NCI-H1436 (cell line): ENCODE measurements at places on chromosomes 1 and 21.
A peak's percentile ranks its signal among the peaks of the same experiment; 100 is the strongest.

DNA sequence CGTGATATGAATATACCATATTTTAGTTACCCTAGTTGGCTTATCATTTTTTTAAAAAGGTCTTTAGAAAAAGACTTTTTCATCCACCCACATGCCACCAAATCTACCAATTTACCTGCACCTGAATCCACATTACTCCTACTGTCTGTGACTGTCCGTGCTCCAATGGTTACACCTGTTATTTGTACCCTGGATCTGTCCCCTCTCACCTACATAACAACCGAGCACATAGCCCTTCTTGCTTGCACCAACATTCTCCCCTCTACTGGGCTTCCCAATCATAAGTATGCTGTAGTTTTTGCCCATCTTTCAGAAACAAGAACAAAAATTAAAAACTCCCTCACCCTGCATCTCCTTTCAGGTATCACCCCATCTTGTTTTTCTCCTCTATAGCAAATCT lies 17.6 kb downstream of the SOD1 start:
- no peak for DNase-seq

DNA sequence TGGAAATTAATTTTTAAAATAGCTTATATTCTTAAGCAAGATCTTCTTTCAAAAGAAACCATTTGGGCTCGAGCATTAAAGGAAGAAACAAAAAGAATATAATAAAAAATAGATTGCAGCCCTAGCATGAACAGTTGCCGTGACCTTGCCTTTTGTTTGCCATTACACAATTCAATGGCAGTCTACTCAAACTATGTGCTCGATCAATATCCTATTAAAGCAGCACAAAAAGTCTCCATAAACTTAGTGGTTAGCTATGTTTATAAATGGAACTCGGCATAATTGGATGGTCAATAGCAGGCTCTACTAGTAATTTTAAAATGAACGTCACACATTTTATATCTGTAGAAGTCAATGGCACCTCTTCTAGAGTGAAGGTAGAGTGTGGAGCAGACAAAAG lies 256.5 kb downstream of the NFIA start:
- no peak for DNase-seq

GRCh38 chr1:112672009-112672408 lies 2.5 kb upstream of the MOV10 start:
- no peak for DNase-seq

DNA sequence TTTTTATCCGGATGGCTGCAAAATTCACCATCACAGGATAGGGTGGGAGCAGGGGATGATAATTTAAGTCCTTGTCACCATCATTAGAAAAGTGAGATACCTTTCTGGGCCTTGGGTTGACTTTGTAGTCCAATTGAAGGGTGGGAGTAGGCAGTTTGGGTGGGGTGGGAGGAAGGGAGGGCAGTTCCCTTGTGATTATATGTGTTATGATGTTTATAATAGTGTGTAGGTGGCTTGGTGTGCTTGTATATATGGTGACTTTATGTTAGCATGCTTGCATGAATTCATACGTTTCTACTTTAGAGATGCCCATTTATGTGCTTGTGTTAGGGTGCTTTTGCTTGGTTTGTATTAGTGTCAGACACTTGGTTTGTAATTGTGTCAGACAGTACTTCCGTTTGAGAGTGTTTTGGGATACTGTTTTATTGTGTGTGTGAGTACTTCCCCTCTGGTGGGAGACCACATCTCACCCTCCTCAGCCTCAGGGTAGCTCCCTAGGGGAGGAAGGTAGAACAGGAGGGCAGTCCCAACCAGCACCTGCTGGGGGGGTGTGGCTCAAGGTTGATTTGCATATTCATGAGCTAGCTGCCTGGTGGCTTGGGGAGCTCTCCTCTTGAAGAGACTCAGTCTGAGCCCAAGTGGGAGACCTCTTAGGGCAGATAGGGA lies 6.3 kb upstream of the POU3F1 start:
- no peak for DNase-seq

DNA sequence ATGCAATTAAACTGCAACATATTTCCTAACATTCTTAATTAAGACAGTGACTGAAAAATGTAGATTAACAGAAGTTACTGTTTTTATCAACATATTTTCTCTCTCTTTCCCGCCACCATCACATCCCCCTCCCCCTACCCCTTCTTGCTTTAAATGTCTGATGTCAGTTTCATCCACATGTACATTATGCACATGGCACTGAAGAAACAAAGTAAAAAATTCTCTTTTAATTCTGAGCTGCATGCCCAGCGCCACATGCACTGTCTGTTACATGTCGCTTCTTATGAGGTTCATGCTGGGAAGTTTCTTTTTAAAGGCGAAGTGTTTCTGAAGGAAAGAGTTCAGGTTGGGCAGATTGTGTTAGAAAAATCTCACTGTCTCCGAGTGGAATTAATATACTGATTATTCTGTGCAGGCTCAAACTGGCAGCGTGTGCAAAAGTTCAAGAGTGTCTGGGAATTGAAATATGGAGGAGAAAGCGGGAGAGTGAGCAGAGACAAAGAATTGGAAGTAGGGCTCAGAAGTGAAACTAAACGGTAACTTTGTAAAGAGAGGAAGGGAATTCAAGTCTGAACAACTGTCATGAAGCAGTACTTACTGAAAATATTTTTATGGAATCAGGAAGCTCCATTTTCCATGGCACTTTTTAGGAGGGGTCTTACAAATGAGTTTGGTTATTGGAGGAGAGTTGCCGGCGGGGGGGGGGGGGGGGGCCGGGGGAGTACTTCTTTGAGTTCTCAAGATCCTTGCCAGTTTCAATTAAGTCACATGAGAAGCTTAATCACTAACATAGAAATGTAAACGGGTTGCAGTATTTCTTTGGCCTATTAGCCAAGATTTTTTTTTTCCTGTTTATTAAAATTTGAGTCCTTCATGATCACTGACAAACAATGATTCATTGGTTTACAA lies 217.6 kb downstream of the SDCCAG8 start:
- DNase-seq, result no peak

DNA sequence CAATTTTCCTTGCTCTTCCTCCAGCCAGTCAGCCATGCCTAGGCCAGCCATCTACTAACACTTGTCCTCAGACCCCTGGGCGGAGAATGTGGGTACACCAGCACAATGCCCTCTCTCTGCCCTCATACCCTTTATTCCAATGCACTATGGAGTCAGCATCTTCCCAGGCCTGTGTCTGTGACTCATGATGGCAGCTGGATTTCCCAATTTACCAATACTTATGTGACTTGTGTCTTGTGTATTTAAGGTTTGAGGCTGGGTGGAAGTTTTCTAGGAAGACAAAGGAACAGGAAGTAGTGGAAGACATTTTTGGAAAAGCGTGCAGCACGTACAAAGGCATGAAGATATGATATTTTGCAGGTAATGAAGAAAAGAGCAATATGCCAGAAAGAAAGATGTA lies 114.3 kb downstream of the NMNAT2 start:
- DNase-seq, result no peak

- DNase-seq, result no peak
Observed at GRCh38 chr1:57401671-57402070, 22.2 kb downstream of the DAB1 start.

DNA sequence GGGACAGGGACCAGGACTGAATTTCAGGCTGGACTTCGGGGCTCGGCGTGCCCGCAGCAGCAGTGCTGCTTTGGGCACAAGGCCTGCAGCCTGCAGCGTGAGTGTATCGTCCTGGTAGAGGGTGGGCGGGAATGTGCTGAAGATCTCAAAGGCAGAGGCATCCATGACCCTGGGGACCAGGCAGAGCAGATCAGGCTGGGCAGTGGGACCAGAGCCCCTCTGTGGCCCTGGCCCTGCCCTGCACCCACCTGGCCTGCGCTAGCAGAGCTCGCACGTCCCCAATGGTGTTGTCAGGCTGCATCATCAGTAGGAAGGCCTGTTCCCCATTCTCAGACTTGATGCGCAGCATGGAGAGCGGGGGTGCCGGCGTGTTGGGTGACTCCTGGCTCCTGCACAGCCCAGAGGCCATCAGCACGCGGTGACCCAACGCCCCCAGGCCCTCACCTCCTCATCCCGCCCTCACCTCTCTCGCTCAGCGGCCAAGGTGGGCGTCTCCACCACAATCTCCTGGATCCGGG lies 2.6 kb downstream of the SH3BGRL3 start:
- DNase-seq, result no peak

DNA sequence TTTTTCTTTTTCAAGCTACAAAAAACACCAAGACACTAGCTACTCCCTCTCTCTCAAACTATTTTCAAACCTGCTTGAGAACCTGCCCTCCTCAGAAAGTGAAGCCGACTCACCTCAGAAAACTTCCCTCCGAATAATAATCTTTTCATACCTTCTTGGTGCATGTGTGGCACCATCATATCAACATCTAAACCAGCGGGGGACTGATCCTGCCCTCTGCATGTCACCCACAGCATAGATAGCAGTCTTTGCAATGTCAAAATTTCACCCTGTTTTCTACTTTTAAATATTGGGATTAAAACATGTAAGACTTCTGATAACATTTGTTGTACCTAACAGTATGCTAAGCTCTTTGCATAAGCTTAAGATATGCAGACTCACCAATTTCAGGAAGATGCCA lies 1260.3 kb downstream of the PLA2G4A start:
- DNase-seq, result no peak

GRCh38 chr1:66788231-66788939 lies 12.7 kb downstream of the INSL5 start:
- DNase-seq, result no peak

DNA sequence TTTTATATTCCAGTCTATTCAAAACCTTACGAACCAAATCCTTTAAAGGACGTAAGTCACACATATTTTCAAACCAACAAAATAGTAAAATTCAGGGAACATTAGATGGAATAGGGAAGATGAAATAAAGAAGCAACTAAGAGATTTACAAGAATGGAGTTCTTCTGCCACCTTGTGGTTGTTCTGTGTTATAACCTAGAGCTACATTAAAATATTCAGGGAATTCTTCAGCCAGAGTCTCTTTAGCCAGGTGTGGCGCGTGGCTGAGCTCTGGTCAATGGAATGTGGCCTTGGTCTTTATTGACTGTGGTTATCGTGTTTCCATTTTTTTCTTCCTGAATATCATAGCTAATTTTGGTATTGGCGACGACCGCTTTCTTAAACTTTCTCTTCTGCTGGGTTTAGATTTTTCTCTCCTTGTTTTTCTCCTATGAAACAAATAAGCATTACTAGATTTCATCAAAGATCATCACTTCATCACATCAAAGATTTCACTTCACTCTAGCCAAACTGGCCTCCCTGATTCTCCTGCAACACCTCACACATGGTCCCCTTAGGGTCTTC lies 221.3 kb downstream of the MRPL39 start:
- peak; percentile 28 for DNase-seq

- DNase-seq, result no peak
Observed at GRCh38 chr1:2595261-2595811, 8.8 kb downstream of the PRXL2B start.

DNA sequence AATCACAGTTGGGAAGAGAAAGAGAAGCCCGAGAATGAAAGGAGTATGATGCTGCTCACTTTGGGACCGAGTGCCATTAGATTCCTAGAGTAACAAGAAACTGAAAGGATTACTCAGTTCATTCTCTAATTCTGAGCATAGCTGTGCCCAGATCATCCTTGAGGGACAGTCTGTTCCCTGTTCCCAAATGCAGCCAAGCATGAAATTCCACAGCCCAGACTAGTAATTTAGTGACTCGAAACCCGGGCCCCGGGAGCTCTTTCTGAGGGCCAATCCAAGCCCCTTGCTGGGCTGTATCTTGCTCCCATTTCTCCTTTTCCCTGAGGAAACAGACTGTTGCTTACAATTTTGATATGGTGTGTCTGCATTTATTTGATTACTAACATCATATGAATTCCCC lies 30.0 kb upstream of the ETS2 start:
- DNase-seq, result no peak

GRCh38 chr1:205344066-205344928 lies 12.4 kb downstream of the KLHDC8A start:
- peak; percentile 51 for DNase-seq

DNA sequence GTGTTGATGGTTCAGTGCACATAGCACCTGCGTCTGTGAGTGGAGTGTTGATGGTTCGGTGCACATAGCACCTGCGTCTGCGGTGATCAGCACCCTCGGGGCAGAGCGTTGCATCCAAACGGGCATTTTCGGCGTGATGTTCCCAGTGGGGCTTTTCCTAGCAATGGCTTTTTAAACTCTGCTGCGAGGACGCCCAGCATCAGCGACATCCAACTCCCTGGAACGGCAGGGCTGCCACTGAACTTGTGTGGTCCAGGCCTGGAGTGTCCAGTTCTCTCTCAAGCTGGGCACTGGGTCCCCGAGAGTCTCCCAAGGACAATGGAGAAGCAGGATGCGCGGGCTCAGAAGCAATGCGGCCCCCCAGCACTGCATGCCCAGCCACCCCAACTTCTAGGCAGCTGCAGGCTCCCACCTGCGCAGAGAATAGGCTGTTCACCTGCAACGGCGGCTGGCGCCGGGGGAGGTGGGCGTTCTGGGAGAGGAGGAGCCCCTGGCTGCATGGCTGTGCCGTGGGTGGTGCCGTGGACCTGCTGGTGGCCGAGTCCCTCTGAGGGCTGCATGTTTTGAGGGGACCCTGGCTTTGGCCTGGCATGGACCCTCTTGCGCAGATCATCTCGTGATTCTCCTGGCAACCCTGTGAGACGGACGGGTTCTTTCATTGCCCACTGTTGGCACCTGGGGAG lies 10.1 kb upstream of the C1orf174 start:
- DNase-seq, result peak; percentile 28

DNA sequence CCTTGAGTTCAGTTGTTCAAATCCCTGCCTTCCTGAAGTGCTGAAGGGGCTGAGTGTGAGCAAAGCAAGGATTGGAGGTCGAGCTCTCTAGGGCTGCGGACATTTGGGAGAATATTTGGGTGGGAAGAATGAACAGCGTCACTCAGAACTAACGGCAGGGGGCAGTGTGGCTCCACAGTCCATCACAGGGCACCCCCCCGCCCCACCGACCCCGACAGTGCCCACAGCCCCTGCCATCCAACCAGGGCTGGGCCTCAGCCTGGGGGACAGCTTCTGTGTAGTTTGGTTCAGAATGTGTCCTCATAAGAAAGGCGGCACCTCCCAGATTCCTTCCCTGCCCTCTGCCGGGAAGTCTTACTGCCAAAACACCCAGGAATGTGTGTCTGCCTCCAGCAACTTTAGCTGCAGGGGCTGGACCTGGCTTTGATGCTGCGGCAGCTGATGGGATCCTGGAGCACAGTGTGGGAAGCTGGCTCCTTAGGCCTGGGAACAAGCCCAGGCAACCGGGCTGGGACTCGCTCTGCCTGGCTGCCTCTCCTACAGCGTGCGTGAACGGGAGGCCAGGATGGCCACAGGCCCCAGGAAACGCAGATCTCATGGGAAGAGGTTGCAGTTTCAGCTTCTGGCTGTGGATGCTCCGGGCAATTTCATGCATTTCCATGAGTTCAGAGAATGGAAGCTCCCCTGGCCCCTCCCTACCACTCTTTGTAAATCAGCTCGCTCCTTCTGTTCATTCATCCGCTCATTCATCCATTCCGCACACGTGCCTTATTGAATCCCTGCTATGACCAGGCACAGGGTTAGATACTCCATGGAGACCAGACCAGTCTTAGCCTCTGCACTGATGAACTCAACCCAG lies 104.9 kb upstream of the TMPRSS2 start:
- peak; percentile 15 for DNase-seq
